ENCODE measurements at places on chromosomes 6 and 20. TPM values are rescaled to one million over a fixed set of nuclear protein-coding genes. Genes with fewer than 3 reads are reported as not detected.

Gene SIRPG
- not detected for total RNA-seq

Gene GABRR1
- not detected for total RNA-seq

Gene MTFR2
- 11.3 TPM for total RNA-seq

Gene ZNF133
- 9.4 TPM for total RNA-seq

Gene XRN2
- 77.1 TPM for total RNA-seq

Gene RIPOR3
- total RNA-seq = not detected

Gene TPX2
- 111 TPM for total RNA-seq

Gene SLC22A7
- not detected for total RNA-seq

Gene RRAGD
- 3.1 TPM for total RNA-seq

Gene THBS2
- total RNA-seq = 0.67 TPM

Gene PABPC1L
- 3.4 TPM for total RNA-seq
